ENCODE measurements at places on chromosomes 16 and 17. TPM values are rescaled to one million over a fixed set of nuclear protein-coding genes. Genes with fewer than 3 reads are reported as not detected.

DNA sequence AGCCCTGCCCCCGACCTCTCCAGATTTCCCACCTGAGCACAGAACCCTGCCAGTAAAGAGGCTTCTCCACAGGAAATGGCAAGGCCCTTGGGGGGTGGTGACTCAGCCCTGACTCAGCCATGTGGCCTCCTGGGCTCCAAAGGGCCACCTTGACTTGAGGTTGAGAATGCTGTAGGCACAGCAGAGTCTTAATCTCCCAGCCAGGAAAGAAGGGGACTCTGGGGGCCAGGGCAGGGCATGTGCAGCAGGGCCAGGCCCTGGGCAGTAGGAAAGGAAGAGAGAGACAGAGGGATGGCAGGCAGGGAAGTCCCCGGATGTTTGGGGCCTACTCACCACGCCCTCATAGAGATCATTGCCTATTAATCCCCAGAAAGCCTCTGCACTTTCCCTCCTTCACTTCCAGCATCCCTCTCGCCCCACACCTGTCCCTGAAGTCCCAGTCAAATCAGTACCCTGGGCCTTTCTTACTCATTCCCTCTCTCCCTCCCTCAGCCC is 4.8 kb upstream of the ITGA3 start:
- peak; percentile 84 for DNase-seq

GRCh38 chr17:27356091-27356705 is 62.3 kb downstream of the WSB1 start:
- no peak for DNase-seq

DNA sequence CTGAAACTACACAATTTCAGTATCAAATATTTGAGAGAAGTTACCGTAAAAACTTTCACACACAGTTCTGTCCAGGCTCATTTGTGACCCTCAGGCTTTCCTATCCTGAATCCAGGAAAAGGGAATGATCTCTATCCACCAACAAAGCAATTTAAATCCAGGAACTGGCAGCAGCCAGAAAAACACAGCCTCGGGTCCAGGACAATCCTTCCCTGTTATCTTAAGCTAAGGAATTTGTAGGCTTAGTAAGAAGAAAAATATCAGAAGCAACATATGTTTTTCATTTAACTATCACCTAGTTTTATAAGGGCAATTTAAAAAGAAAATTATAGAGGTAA is 47.1 kb downstream of the TEX2 start:
- no peak for DNase-seq

DNA sequence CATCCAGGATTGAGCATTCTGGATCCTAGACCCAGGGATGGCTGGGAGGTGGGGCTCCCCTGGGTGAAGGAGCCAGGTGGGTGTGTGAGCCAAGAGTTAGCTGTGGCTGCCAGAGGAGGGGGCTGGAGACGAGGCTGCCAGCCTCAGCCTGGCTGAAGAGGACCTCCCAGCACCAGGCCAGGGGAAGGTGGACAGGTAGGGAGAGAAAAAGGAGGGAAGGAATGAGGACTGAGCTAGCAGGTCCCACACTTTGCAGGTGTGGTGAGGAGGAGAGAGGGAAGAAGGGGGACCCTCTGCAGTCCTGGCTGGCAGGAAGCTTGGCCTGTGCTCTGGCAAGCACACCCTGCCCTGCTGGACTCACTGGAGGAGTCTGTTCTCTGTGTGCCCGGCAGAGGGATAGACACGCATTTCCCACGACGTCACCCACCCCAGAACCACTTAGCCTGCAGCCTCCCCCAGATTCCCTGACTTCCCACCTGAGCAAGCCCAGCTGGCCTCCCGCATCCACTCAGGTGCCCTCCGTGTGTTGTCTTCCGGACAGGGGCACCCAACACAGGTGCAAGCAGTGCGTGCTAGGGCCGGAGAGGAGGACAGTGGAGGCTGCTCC is 42.0 kb downstream of the SOCS3 start:
- no peak for DNase-seq

DNA sequence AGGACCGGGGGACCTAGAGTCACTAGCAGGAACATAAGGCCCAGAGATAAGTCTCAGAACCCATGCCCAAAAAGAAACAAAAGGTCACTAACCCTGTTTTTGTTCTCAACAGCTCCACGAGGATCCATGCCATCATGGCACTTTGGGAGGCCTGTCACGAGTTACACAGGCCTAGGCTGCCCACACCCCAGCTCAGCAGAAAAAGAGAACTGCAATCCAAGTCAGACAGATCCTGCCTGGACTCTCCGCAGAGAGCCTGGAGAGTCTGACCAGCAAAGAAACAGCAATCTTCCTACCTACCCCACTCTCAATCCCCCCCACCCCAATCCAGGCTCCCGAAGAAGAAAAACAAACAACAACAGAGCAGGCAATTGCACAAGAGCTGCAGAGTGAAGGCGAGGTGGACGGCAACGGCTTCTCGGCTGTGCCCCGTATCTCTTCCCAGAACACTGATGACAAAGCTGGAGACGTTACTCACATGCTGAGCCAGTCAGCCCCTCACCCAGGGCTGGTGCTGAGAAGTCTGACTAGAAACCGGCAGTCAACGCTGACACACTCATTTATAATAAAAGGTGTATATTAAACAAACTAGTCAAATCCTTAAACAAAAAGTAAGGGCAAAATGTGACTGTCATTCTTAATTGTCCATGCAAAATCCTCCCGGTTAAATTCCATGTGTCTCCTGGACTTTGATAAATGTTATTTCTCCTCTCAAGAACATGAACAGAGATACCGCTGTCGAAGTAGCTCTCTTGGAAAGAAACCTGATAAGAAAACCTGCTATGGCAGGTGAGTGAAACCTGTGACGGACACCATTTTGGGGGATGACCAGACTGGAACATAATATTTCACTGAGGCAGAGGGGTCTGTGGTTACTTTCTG is 89.3 kb downstream of the SMG6 start:
- peak; percentile 81 for DNase-seq

DNA sequence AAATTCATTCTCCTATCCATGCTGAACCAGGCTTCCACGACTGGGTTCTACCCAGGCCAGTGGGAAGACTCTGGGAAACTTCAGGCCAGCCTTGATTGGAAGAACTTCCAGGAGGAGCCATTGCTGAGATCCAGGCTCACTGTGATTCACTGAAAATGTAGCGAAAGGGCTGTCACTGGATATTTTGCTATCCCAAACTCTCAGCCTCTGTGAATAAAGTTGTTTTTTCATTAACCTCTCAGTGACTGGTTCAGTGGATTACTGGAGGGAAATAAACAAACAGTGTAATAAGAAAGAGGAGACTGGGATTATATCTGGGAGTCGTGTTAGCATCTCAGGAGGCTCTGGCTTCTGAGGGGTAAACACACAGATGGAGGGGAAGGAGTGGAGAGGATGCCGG is 3.1 kb downstream of the FOXL1 start:
- no peak for DNase-seq

DNA sequence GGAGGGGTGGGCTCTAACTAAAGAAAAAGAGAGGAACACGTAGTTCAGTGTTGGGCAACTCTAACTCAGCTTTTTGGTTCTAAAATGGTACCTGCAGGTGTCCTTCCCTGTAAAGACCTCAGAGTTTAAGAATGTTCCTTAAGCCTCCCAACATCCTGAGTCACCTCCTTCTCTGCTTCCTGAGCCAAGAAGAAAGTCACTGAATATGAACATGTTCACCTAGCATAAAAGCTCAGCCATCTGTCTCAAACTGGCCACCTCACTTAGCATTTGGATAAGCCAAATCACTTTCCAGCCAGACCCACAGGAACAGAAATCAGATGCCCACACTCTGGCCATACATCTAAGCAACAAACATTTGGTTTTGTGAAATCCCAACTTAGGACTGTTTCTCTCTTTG is 3.7 kb downstream of the TMEM98 start:
- no peak for DNase-seq

DNA sequence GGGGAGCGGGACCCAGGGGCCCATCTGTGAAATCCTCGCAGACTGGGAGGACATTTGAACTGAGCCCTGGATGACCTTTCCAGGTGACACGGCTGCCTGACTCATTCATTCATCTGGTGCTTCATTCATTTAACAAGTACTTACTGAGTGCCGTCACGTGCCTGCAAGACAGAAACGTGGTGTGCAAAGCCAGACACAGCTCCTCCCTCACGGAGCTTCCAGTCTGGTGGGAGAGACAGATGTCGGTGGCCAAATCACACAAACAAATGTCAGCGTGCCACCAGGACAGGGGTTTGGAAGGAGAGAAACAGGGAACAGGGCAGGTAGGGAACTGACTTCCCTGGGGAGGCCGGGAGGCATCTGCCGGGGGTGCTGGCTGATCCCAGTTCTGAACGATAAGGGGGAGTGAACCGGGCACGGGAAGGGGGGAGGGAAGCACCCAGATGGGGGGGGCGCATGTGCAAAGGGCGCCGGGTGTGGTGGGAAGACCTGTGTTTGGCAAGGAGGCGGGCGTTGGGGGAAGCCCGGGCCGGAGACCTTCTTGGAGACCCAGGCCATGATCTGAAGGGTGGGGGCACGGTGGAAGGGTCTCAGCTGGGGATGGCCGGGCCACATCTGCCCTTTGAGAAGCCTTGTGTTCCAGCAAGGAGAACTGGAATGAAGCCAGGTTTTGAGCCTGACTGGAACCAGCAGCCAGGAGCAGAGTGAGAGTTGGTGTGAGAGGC is 93.6 kb upstream of the CIBAR2 start:
- DNase-seq = peak; percentile 83

DNA sequence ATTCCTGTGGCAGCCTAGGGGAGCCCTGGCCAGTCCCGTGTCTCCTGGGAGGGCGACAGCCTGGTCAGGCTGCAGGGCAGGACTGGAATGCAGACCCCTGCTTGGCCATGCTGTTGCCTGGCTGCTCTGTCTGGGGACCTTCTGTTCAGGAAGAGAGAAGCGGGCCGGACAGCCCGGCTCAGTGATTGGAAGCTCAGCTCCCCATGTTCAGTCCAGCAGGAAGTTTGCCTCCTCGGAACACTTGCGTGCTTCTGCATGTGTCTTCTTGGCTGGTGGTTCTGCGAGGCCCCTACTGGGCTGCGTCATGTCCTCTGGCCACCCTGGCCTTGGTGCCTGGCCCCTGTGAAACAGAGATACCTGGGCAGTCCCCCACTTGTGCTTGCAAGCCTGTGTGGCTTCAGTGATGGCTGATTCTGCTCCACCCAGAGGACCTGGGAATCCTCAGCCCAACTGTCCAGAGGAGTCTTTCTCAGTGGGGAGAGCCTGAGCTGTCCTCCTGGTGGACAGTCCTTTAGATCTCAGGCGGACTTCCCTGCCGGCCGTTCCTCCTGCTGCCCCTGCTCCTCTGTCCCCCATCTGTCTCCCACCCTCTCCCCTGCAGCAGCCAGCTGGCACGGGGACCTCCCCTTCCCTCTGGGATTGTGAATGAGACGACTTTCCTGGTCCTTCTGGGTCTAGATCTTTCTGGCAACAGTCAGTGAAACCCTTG is 279.5 kb downstream of the SEC14L1 start:
- DNase-seq = no peak

DNA sequence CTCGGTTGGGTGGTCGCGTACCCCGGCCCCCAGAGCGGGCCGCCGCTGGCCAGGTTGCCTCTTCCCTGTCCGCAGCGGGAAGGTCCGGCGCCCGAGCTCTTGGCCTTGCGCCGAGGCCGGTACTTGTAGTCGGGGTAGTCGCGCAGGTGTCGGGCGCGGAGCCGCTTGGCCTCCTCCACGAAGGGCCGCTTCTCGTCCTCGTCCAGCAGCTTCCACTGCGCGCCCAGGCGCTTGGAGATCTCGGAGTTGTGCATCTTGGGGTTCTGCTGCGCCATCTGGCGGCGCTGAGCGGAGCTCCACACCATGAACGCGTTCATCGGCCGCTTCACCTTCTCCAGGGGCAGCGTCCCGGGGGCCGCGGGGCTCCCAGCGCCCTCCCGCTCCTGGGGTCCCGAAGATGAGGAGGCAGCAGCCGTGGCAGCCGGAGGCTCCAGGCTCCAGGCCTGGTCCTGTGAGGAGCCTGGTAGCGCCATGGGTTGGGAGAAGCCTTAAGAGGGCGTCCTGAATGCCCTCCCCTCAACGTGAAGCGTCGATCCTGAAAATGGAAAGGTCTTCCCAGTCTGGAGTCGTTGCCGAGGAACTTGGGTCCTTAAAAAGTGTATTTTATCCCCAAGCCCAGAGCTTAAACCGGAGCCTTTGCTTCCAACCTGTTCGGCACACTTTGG is 558 bp downstream of the SOX15 start:
- peak; percentile 83 for DNase-seq

- DNase-seq = no peak
These were observed 22.8 kb downstream of the TADA2A start for GRCh38 chr17:37429453-37429852.

DNA sequence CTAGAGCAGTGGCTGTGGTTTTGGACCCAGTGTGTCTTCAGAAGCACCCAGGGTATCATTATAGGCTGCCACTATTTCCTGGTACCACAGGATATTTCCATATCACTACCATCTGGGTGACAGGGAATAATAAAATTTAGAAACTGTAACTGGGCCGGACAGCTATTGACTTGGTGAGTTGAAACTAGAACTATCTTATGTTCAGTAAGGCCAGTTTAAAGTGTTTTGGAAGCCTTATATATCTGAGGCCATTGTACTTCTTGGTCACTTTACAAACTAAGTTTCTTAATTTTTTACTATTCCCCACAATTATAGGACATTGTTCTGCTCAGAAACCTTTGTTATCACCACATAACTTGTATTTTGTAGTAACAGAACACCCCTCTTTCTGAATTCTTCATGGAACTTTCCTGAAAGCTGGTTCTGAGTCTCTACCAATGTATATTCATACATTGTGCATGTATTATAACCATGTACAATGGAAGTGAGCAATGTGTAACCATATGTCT is 34.0 kb downstream of the ZNF207 start:
- no peak for DNase-seq

GRCh38 chr17:75548813-75549212 is 23.3 kb downstream of the LLGL2 start:
- DNase-seq = no peak

DNA sequence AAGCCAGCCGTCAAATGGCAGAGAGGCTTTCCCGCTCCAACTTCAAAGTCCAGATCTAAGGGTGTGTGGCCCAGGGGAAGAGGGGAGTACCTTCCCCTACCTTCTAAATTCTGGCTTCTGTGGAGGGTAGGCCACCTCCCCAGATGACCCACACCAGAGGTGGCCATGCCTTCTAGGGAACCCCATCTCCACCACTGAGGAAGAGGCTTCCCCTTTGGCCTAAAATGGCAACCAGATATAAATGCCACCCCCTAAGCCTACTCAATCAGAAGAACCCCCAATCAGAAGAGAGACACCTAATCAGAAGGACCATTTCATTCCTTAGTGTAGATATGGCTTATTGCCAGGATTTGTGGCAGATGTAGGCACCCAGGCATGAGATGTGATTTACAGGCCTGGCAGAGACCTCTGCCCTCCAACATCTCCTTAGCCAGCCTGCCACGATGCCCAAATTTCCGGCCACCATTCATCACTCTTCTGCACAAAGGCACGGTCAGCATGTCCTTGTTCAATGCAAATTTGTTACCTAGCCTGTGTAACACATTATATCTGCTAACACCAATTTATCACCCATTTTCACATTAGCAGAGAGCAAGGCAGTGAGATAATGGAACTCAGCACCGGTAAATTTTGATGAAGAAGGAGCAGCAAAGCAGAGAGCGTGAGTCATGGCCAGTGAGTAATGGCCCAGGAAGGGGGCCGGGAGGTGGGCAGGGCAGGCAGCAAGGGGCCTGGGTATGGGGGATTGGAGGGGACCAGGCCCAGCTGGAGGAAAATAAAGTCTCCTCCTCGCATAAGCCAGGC is 1.2 kb upstream of the MGAT5B start:
- no peak for DNase-seq

Gene NOXO1
- total RNA-seq = not detected

Gene HEATR9
- not detected for total RNA-seq

Gene CCDC43
- 25.0 TPM for total RNA-seq

Gene G6PC1
- not detected for total RNA-seq

Gene NPW
- total RNA-seq = not detected

Data from adrenal gland (tissue), 19 donors.